Activated gamma-delta T cell treated with Interleukin-2 at 50 U/mL for 16 hours (primary cell): ENCODE measurements at places on chromosomes 1 and 21.

DNA sequence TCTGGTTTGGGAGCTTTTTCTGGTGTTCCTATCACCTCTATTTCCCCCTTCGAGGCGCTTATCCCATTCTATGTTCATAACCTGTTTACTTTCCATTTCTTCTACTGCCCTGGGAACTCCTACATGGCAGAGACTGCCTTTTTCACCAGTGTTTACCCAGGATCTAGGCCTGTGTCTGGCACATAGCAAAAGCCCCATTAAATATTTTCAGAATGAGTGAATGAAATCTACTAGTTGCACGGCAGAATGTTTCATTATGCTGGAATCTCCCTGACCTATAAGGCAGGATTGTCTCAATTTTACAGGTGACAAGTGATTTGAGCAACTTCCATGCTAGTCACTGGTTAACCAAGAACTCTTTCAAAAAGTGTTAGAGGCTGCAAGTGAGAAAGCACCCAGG lies 70.1 kb downstream of the PGM1 start:
- DNase-seq, result no peak

DNA sequence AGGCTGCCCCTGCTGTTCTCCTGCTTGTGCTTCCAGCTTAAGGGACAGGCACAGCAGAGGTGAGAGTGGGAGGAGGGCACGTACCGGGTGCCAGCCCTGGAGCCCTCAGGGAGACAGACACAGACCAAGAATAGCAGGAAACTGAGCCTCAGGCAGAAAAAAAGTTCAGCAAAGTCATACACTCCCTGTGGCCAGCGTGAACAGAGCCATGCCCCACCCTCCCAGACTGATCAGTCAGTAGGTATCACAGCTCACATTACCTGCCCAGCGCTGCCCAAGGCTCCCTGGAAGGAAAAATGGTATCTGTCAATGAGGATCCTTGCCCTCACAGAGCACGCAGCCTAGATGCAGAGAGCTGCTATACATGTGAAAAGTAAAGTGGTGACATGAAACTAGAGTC lies 1.3 kb downstream of the UBL4B start:
- no peak for DNase-seq

DNA sequence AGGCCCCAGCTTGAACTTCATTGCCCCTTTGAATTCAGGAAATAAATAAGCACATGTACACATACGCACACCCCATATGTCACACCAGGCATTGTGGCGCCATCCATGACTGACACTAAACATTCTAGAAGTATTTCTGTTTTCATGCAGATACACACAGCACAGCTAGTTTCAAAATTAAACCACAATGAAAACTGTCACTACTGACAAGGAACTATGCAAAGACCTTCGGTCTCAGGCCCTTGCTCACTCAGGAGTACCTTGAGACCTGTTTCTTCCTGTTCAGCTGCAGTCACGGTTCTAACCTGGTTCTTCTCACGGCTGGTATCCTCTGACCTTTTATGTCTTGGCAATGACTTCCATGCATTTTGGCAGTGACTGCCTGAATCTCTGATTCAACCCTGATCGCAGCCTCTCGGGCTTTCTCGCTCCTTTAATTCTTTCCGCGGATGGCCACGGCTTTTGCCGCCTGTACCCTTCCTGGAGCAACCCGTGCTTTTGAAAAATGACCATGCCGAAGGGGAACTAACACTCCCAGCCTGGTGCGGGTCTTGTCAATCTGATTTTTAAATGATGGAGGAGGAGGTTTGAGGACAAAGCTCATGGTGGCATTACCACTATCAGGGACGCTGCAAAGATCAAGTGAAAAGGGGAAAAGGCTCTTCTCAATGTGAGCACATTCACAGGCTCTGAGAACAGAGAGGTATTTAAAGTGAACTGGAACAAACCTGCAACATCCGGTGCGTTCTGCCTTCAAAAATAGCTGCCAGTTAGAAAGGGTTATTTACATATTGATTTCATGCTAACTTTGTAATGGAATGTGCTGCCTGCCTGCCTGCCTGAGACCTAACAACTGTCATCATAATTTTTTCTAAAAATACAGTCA lies 384.6 kb downstream of the RRAGC start:
- DNase-seq, result no peak

DNA sequence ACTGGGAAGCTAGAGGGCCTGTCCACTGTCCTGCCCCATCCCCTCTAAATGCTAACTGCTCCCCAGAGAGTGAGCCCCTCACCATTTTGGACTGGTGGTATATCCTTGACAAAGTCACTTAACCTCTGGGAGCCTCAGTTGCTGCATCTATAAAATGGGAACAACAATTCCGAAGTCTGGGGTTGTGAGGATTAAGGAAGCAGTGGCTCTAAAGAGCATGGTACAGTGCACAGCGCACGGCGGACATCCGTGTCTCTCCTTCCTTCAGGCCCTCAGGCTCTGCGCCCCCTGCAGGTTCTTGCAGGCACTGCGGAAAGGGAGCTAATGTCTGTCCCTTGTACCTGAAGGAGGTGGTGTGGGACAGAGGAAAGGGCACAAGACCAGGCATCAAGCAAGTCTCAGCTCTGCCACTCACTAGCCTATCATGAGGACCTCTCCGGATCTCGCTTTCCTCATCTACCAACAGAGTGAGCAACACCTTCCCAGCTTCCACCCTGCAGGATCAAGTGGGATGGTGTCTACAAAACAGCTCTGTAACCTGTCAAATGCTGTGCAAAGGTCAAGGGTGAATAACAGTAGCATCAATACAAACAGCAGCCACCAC lies 20.1 kb downstream of the ECE1 start:
- DNase-seq, result peak; percentile 84

DNA sequence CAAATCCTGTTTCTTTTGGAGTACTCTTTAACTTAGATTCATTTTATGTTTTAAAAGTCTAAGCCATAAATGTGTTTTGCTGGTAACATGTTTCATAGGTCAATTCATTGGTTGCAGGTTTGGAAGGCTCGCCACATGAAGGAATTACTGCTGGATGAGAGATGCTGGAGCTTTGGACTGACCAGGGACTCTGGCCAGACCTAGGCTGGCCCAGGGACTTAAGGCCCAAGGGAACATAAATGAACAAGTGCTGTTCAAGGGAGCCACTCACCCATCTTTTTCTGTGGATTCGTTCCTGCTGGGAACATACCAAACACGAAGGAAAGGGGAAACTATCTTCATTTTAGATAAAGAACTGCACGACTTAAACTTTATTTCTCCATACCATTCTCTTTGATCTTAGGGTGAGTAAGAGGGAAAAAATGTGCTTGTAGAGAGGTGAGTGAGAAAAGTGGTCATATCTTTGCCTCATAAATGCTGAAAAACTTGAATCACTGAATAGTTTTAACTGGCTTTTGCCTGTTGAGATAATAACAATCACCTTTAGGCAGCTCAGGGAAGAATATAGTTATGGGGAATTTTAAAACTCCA lies 15.3 kb upstream of the SHCBP1L start:
- DNase-seq, result no peak
